ENCODE measurements at places on chromosomes 2 and 18.

DNA sequence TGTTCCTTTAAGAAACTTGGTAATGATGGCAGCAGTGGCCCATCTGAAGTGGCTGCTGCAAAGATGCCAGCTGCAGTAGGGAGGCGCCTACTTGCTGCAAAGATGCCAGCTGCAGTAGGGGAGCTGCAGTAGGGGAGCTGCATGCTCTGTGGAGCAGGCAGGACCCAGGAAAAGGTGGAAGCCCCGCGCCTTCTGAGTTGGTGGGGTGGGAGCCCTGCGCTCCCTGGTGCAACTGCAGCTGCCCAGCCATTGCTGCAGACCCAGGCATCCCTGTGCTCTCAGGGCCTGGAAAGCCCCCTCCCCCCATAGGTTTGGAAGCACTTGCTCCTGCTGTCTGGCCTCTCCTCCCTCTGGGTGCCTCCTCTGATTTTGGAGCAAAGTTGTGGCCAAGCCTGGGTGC, 155.3 kb downstream of the DPP4 start:
- DNase-seq, result no peak

DNA sequence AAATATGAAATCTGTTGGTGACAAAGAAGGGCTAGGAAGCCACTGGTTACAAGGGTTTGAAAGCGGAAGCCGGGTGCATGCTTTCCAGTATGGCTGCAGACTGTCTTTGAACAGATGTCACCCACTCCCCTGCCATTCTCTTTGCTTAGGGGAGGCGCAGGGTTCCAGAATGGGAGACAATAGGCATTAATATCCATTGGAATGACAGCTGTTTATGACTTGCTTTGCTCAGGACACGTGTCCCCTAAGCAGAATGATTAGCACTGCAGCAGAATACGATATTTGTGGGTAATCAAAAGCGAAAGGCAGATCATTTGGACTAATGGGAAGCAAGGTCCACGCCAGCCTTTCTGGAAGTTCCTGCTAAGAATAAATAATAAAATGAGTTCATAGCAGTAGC, 25.8 kb upstream of the NRP2 start:
- DNase-seq, result no peak

DNA sequence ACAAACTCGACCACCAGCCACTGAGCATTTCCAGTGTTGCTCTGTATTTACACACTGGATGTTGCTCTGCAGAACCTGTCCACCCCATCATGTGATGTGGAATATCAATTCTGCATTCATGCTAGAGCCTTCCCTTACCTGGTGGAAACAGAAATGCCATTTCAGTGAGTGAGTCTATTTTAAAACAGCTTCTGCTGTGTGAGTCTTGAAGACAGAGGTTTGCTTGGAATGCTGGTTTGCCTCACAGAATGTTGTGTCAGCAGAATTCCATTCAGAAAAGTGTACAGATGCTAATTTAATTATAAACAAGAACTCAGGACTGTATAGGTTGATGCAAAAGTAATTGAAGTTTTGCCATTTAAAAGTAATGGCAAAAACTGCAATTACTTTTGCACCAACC, 118.3 kb downstream of the MAP3K20 start:
- no peak for DNase-seq

- no peak for DNase-seq
Measured at GRCh38 chr2:11495844-11496681, 30.1 kb upstream of the E2F6 start.

DNA sequence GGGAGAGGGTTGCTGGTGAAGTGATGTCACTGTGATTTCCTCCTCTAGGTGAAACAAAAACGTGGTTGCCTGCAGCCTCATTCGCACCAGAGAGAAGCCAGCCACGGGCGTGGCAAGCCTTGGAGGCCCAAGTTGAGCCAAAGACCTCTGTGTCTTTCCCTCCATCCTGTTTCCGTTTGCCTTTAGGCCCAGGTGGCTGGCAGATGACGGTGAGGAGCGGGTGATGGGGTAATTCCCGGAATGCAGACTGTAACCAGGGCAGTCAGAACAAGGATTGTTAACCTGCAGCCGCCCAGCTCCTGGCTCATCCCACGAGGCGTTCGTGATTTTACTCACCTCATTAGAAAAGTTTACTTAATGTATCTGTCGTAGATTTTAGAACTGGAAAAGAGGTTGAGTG, 14.4 kb downstream of the CTIF start:
- DNase-seq, result no peak

- DNase-seq, result no peak
Measured at GRCh38 chr18:74895686-74896085, 298.0 kb downstream of the ZNF407 start.

GRCh38 chr2:144424559-144425240, 95.2 kb downstream of the ZEB2 start:
- no peak for DNase-seq

DNA sequence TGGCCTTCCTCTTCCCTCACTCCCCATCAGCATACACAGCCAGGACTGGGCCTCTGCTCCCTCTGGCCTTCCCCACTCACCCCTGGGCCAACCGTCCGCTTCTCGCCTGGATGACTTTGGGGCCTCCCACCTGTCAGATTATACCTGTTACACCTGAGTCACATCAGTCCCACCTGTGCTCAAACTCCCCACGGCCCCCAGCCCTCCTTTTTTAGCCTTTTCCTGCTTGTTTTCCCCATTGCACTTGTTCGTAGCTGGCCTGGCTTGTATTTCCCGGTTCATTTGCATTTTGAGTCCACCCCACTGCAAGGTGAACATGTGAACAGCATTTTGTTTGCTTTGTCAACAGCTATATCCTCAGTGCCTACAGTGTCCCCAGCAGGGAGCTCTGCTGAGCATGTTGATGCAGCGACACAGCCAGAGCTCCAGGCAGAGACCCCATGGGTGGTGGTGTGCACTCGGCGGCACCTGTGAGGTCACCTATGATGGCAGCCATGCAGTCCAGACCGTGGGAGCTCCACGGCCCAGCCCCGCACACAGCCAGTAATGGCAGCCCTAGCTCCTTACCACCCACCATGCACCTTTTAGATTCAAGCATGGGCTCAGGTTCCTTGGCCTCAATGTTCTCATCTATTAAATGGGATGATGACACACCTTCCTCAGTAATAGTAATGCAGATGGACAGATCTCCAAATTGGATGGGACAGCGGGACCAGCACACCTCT, 276.4 kb upstream of the HS6ST1 start:
- peak; percentile 20 for DNase-seq

DNA sequence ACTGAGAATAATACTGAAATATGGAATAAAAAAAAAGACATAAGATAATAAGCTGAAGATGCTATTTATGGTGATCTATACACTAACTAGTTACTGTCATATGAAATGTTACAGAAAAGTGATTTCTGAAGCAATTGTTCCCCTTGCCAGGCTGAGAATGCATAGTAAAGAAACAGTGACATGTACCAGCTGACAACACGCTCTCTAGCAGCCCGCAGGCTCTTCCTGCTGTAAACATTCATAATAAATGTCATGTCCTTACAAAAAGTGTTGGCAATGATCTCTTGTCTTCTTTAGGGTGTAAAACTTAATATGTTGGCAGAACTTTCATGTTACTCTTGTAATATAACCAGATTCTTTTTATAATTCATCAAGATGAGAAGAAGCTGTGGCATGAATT, 1171.3 kb downstream of the DSC3 start:
- no peak for DNase-seq

GRCh38 chr2:19600506-19600905, 242.1 kb upstream of the OSR1 start:
- DNase-seq, result no peak
